Stimulated activated CD8-positive, alpha-beta memory T cell treated with anti-CD3 and anti-CD28 coated beads, Interleukin-2, amount 100 ng/mL, for 1 hour (primary cell): ENCODE measurements at places on chromosomes 2 and 18.

DNA sequence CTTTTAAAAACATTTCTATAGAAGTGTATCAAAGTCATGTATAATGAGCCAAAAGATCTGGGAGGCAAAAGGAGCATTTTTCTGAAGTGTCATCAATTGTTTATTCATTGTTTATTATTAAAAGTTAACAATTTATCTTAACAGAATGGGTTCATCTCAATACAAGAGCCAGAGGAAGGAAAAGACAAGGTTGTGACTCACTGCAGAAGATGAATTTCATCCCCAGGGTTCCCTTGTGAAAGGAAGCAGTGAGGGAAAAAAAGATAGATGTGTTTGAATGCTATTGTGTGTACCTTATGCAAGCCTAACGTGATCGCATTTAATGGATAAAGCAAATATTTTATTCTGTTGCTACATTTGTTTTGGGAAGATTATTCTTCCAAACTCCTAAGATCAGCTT, 286.3 kb downstream of the PIEZO2 start:
- DNase-seq: no peak

DNA sequence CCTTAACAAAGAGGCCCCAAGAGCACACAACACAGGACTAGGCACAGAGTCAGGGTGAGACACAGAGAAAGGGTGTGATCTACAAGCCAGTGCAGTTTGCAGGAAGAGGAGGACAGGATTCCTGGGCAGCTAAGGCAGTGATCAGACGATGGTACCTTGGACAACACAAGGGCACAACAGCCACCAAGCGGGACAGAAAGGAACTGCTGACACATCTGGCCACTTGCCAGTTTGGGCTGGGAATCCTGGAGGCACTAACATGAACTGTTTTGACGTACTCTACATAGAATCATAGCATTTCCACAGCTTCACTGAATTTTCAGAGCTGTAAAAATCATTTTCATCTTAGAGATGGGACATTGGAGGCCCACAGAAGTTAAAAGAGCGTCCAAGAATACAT, 221.5 kb upstream of the SLC35G4 start:
- no peak for DNase-seq

DNA sequence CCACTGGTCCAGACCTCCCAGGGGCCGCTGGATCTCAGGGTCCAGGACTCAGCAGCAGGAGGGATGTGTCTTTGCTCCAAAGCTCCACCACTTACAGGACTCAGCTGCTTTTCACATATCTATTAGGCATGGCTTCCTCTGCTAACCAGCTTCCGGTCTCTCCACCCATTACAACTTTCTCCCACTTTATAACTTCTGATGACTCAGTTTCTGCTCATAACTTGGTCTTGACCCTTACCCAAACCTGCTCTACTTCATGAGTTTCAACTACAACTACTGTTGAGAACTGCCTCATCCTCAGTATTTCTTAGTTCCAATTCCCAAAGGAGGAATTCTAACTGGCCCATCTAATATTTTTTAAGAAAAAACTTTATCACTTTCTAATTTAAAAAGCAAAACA, 17.2 kb downstream of the SULT1C2 start:
- no peak for DNase-seq

DNA sequence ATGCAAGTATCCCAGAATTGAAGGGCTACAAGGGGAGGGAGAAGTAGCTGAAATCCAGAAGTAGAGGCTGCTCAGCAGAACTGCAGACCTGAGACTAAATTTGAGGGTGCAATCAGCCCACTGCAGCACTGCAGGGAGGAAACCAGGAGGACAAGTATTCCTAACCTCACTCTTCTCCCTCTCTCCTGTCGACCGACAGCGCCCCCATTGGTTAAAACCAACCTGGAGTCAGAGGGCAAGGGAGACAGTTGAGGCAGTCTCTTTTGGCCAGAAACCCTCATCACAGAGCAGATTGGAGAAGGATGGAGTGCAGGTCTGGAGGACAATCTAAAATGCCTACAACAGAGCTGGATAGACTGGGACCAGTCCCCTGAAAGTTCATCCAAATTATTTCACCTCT, 768.9 kb upstream of the KLHL29 start:
- DNase-seq: no peak

DNA sequence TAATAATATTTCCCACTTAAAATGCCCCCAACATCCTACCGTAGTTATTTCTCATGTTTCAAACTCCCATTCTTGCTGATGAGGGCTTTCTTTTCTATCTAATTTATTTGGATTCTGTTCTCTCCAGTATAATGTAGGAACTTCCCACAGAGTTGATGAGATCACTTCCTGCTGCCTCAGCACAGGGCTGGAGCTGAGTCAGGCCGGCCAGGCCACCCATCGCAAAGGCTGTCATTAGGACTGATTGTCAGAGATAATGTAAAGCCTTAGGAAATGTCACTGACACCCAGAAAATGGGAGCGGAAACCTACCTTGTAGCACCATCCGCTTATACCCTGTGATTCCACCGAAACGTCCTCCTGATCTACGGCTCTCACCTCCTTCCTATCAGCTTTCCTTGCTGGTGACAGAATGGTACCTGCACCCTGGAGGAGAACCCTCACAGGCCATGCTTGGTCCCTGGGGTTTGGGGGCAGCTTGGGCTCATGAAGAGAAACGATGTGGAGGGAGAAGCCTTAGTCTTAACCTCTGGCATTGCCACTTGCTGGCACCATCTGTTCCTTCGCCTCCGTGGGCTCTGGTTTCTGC, 672.8 kb upstream of the ID2 start:
- no peak for DNase-seq
